ENCODE measurements at places on chromosomes 13 and 19.

DNA sequence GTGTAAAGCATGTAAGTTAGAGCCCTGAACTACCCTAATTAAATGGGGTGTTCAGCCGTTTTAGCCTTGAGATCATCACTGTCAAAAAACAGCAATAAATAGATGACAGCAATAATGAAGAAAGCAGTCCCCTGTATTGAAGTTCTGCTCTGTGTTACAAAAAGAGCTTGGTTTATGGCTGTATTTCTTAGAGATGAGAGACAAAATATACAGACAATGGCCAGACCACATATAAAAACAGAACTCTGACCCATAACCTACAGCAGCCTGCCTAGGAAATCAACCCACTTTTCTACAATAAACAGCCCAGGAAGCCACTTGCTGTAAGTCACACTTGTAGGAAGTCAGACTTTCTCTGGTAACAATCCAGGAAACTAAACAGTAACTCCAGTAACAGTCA is 10.8 kb downstream of the IGFL3 start:
- no peak for DNase-seq

DNA sequence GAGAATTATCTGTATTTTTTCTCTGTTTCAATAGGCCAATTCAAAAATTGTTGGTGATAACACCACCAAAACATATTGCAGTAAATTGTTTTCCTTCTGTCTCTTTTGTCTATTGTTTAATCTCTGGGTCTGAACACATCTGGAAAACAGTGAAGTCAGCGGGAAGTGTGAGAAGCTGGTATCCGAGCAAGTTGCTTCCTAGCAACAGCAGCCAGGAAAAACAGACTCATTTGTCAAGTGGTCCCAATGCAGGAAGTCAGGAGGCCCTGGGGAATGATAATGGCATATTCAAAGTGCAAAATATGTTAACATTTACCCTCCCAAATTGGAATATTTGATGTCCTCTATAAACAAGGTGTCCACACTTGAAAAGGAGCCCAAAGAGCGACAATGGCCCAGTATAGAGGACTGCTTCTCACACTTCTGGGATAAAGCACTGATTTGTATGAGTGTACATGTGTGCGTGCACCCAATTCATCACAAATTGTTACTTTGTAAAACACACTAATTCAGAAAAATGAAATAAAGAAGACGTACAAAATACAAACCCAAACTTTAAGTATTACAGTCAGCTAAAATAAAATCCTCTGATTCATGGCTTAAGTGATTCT is 515.0 kb downstream of the TBC1D4 start:
- DNase-seq: no peak

- DNase-seq: no peak
These were observed 11.7 kb upstream of the SOX1 start for GRCh38 chr13:112055036-112055914.

- DNase-seq: no peak
These were observed 49.1 kb downstream of the TBC1D4 start for GRCh38 chr13:75432811-75433244.

DNA sequence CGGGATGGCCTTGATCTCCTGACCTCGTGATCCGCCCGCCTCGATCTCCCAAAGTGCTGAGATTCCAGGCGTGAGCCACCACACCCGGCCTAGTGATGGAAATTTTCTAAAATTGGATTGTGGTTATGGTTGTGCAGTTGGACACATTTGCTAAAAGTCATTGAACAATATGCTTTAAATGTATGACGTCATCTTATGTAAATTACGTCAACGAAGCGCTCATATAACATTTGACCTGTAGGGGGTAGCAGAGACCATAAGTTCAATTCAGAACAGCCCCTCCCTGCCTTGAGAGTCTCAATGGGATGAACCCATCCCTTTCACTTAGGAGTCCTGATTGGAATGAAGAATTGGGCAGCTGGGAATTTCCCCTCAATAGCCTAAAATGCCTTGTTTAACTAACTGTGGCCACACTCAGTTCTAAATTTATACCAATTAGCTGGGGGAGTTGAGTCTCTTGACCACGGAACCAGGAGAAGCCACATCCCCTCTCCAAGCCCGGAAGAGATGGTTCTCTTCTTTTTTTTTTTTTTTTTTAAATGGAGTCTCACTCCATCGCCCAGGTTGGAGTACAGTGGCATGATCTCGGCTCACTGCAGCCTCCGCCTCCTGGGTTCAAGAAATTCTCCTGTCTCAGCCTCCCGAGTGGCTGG is 15.2 kb upstream of the TLE6 start:
- DNase-seq: peak; percentile 33

- no peak for DNase-seq
These were observed 13.1 kb downstream of the ATP8A2 start for GRCh38 chr13:25384758-25385410.
